ENCODE measurements at places on chromosomes 3 and 15. TPM values are rescaled to one million over a fixed set of nuclear protein-coding genes. Genes with fewer than 3 reads are reported as not detected.

TGM5 gene
- total RNA-seq = not detected

MUC20 gene
- total RNA-seq = 0.60 TPM

UNC13C gene
- total RNA-seq = not detected

FBXL22 gene
- total RNA-seq = 0.16 TPM

COL8A1 gene
- 18.3 TPM for total RNA-seq

KIF15 gene
- 1.3 TPM for total RNA-seq

KLHL40 gene
- not detected for total RNA-seq

CPNE4 gene
- not detected for total RNA-seq

UROC1 gene
- not detected for total RNA-seq

RETNLB gene
- not detected for total RNA-seq

MINAR1 gene
- total RNA-seq = 0.63 TPM

MB21D2 gene
- 5.1 TPM for total RNA-seq

MFGE8 gene
- 67.0 TPM for total RNA-seq

CAMK1 gene
- total RNA-seq = 38.5 TPM

NR1I2 gene
- total RNA-seq = under 0.01 TPM

SUSD5 gene
- 5.7 TPM for total RNA-seq

XCR1 gene
- not detected for total RNA-seq

AGBL1 gene
- total RNA-seq = not detected

ABHD2 gene
- 39.6 TPM for total RNA-seq

ADAMTS17 gene
- total RNA-seq = not detected

MKRN3 gene
- 0.32 TPM for total RNA-seq

IL17RE gene
- 0.63 TPM for total RNA-seq

RBM6 gene
- 43.5 TPM for total RNA-seq

GOLIM4 gene
- total RNA-seq = 77.0 TPM

Data from bronchial smooth muscle cell (primary cell).